ENCODE measurements at places on chromosomes 1 and 21. TPM values are rescaled to one million over a fixed set of nuclear protein-coding genes. Genes with fewer than 3 reads are reported as not detected.

DNA sequence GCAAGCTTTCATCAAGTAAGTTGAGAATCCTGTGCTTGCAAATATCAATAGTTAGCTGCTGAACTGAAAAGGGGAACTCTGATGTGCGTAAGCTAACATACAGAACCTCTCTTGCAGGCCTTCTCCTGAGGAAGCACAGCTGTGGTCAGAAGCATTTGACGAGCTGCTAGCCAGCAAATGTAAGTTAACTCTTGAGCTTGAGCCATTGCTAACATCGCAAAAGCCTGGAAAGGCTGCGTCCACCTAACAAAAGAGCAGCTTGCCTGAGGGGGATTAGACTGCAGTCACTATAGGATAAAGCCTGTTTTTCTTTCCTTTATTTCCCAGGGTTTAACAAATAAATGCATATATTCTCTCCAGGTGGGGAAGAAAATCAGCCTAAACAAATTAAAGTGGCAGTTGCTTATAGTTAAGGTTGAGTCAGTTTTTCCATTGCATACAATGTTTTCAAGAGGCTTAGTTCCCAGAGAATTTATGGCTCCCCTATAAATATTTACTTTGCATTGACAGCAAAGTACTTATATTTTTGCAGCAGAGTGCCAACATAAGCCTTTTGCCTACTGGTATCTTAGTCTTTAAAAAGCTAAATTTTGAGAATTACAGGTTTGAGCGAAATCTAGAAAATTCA is 1.5 kb downstream of the RGS2 start:
- peak overlapping the region; percentile 99 for H3K4me3 ChIP-seq
- H3K27ac ChIP-seq: peak overlapping the region; percentile 95
- no peaks in the 10 kb centered on the region for H3K27me3 ChIP-seq
- H3K4me1 ChIP-seq: peaks cover 36% of the 10 kb centered on the region

DNA sequence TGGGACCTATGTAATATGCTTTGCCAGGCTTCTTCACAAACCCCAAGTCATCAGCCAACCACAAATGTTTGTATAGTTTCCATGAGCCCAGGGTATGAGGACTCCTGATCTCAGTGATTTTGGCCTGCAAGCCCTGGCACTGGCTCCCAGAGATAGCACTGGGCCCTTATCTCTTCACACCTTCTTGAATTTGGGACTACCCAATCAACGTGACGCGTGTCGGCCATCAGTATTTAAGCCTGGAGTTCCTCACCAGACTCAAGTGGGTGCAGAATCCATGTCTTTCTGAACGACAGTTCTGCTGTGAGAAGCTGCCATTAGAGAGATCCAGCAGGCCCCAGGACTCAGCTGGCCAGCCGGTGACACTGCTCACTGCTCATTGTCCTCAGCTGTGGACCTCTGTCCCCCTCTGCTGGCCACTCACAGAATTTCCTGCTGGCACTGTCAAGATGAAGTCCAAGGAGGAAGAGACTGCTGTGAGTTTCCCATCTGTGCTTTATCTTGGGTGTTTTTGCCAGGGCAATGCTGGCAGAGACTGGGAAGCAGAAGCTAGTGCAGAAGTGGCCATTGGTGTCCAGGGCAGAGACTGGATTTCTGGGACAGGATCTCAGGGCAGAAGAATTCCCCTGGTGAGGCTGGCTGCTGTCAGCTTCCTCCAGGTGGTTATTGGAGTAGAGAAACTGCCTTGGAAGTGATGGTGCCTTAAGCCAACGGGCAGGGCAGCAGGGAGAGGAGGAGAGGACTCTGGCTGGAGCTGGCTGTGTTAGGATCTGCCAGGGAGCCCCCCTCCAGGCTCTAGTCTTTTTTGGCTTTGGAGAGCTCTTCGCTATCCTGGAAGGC is 28.4 kb downstream of the TMCC2 start:
- H3K4me1 ChIP-seq: peaks cover 30% of the 10 kb centered on the region
- H3K27me3 ChIP-seq: no peaks in the 10 kb centered on the region
- peak overlapping the region; percentile 43 for H3K27ac ChIP-seq
- H3K4me3 ChIP-seq: no peak overlapping the region
- no peaks in the 10 kb centered on the region for H3K36me3 ChIP-seq

DNA sequence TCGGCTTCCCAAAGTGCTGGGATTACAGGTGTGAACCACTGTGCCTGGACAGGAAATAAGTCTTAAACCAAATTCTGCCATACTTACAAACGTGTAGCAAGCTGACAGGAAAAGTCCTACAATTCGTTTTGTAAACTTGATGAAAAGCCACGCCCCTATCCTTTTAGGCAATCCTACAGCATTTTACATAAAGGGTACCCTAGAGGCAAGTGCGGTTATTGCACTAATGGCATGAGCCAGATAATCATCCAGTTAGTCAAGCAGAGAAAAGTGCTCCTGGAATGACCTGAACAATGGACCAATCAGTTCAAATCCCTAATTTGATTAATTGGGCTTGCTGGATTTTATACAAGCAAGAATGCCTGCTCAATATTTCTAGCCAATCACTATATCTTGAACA is 338.2 kb downstream of the KIF26B start:
- H3K4me3 ChIP-seq: no peak overlapping the region
- H3K36me3 ChIP-seq: no peaks in the 10 kb centered on the region
- no peak overlapping the region for H3K27ac ChIP-seq
- no peaks in the 10 kb centered on the region for H3K4me1 ChIP-seq
- peaks cover 5% of the 10 kb centered on the region for H3K27me3 ChIP-seq

- H3K4me1 ChIP-seq: peaks cover 36% of the 10 kb centered on the region
- H3K27me3 ChIP-seq: no peaks in the 10 kb centered on the region
- H3K27ac ChIP-seq: no peak overlapping the region
- H3K36me3 ChIP-seq: no peaks in the 10 kb centered on the region
These were observed 64.3 kb upstream of the ADARB1 start for GRCh38 chr21:45010096-45010495.

DNA sequence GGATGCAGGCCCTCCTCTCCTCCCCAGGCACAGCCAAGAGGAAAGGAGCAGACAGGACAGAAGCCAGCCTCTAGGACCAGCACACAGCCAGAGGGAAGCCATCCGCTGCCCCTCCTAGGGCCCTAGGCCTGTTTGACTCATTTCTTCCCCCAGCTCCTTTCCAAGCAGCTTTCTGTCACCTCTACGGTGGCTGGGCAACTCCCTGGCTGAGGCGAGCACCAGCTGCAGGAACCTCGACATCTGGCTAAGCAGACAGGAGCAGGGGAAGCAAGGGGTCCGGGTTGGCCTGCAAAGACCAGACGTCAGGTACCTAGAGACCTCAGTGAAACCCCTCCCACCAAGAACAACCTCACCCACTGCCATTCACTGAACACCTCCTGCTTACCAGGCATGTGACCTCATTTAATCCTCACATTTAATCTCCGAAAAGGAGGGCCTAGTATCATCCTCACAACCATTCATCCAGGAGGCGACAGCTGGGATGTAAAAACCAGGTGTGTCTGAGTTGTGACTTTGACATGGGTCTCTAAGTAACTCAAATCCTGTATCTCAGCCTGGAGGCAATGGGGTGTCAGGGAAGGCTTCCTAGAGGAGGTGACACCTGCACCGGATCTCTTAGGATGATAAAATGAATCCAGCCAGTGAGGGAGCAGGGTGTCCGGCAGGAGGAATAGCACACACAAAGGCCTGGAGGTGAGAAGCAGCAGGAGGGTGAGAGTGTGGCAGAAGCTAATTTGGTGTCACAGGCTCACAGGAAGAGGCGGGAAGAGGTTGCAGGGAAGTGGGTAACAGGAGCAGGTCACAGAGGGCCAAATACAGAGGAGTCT is 5.9 kb downstream of the LRP8 start:
- H3K36me3 ChIP-seq: no peaks in the 10 kb centered on the region
- no peaks in the 10 kb centered on the region for H3K27me3 ChIP-seq
- peaks cover 10% of the 10 kb centered on the region for H3K4me1 ChIP-seq
- DNase-seq: no peak
- H3K4me3 ChIP-seq: no peak overlapping the region

DNA sequence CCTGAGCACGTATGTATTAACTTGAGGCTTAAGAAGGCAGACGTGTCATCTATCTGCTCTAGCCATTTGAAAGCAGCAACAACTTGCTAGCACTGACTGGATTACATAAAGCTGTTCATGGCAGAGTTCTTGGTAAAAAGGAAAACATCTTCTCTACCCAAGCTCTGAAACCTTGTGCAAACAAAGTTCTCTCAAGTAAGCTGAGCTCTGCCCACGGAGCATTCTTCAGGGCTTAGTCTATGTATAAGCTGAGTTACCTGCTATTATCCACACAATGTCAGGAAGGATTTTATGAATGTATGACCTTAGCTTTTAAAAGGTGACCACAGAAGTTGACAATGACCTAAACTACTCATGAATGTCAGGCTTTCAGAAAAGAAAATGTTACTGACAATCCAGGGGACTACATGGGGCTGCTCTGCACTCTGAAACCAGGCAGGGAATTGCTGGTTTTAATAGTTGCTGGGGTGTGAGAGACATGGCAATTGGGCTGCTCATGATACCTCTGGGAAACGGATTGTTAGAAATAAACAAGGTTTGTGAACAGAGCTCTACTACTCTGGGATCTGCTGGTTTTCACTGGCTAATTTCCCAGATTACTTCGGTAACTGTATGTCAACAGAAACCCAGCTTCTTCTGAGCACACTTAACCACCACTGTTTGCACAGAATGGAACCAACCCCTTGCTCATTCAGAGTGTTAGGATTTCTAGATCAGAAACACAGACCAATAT is 29.6 kb upstream of the CCN1 start:
- peak overlapping the region; percentile 83 for H3K27ac ChIP-seq
- H3K4me3 ChIP-seq: peak overlapping the region; percentile 38
- no peaks in the 10 kb centered on the region for H3K36me3 ChIP-seq

DNA sequence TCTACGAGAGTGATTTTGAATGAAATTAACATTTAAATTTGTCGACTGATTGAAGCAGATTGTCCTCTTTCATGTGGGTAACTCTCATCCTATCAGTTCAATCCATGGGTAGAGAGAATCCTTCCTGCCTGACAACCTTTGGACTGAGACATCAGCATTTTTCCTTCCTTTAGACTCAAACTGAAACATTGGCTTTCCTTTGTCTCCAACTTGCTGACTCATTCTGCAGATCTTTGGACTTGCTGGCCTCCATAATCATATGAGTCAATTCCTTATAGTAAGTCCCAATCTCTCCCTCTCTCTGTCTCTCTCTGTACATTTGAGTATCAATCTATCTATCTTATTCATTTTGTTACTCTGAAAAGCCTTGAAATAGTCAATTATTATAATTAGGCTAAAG is 416.7 kb downstream of the LRRIQ3 start:
- no peak overlapping the region for H3K4me3 ChIP-seq
- no peaks in the 10 kb centered on the region for H3K4me1 ChIP-seq
- DNase-seq: no peak
- H3K36me3 ChIP-seq: no peaks in the 10 kb centered on the region
- no peak overlapping the region for H3K27ac ChIP-seq

DNA sequence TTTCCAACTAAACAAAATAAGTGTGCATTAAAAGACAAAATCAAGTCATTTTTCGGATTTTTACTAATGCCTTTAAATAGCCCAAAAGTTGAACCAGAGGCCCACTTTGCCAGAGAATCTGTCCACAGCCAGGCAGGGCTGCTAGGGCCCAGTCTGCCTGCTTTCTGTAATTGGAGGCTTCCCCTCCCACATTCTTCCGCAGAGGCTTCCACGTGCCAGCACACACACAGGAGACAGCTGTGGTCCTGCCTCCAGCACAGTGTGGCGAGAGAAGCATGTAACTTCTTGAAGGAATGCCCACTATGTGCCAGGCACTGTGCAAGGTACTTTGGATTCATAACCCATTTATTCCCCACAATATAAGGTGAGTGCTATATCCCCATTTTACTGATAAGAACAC is 11.3 kb upstream of the PDZK1IP1 start:
- H3K27me3 ChIP-seq: peaks cover 51% of the 10 kb centered on the region
- DNase-seq: no peak
- H3K4me3 ChIP-seq: no peak overlapping the region
- peaks cover 2% of the 10 kb centered on the region for H3K36me3 ChIP-seq
- no peaks in the 10 kb centered on the region for H3K4me1 ChIP-seq

The SYT14 gene
- 0.10 TPM for total RNA-seq

The CA6 gene
- not detected for total RNA-seq

The HMCN1 gene
- total RNA-seq: 91.4 TPM

- no peak overlapping the region for H3K4me3 ChIP-seq
- no peaks in the 10 kb centered on the region for H3K4me1 ChIP-seq
- no peaks in the 10 kb centered on the region for H3K27me3 ChIP-seq
- H3K36me3 ChIP-seq: no peaks in the 10 kb centered on the region
These were observed 42.0 kb downstream of the CXADR start for GRCh38 chr21:17554679-17555465.

GRCh38 chr1:167409183-167409582 is 109.1 kb downstream of the CD247 start:
- no peaks in the 10 kb centered on the region for H3K4me1 ChIP-seq
- no peak overlapping the region for H3K27ac ChIP-seq
- no peak overlapping the region for H3K4me3 ChIP-seq
- no peak for DNase-seq
- peaks cover 39% of the 10 kb centered on the region for H3K36me3 ChIP-seq

- peaks cover 13% of the 10 kb centered on the region for H3K4me1 ChIP-seq
- no peaks in the 10 kb centered on the region for H3K27me3 ChIP-seq
- H3K4me3 ChIP-seq: no peak overlapping the region
- no peak for DNase-seq
- no peak overlapping the region for H3K27ac ChIP-seq
These were observed 627.4 kb downstream of the LMO4 start for GRCh38 chr1:87956072-87956471.

- no peaks in the 10 kb centered on the region for H3K4me1 ChIP-seq
- H3K27ac ChIP-seq: no peak overlapping the region
- H3K27me3 ChIP-seq: peaks cover 5% of the 10 kb centered on the region
- H3K4me3 ChIP-seq: no peak overlapping the region
These were observed 92.9 kb upstream of the BARHL2 start for GRCh38 chr1:90809996-90810395.

- no peak overlapping the region for H3K4me3 ChIP-seq
- H3K4me1 ChIP-seq: no peaks in the 10 kb centered on the region
- peaks cover 65% of the 10 kb centered on the region for H3K27me3 ChIP-seq
- H3K36me3 ChIP-seq: no peaks in the 10 kb centered on the region
- H3K27ac ChIP-seq: no peak overlapping the region
These were observed 8.3 kb downstream of the MCOLN2 start for GRCh38 chr1:84988588-84988987.

All from osteocyte (in vitro differentiated cells).